T47D (cell line): ENCODE measurements at places on chromosomes 13 and 19.
A peak's percentile ranks its signal among the peaks of the same experiment; 100 is the strongest.

DNA sequence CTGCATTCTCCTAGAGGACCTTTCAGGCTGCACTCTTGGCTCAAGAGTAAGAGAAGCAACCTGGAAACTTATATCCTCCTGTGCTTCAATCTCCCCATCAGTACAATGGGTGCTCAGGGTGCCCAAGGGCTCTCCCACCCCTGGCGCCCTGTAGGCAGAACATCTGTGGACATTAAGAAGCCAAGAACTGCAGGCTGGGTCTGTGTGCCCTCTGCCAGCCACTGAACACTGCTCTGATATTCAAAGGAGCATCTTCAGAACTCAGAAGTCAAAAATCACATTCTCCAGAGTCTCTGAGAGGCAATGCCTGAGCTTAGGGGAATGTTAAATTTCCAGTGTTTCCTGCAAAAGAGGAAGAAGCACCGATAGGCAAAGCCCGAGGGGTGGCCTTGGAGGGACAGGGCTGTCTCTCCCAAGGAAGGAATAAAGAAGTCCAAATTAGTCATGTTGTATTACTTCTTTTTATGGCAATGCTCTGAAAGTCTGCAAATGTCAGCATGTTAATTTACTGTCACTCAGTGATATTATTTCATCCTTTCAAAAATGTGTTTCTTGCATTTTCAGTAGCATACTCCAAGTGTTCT is 88.1 kb downstream of the TSHZ3 start:
- DNase-seq, result no peak

- no peak for DNase-seq
Measured at GRCh38 chr13:44012910-44013757, 133.4 kb downstream of the LACC1 start.

DNA sequence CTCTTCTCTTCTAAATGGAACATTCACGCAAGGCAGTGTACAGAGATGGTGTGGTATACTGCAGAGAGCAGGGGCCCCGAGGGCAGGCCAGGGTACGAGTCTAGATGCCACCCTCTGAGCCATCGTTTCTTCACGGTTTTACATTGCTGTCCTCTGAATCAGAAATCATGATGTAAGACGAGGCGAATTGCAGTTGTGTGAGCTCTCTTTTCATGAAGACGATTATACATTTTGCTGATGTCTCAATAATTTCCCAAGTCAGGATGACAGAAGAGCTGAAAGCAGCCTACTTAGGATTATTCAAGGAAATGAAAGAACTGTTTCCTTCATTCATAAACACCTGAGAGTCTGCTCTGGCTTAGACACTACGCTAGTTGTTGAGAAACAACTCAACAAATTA is 93.8 kb upstream of the RNF113B start:
- DNase-seq, result no peak

DNA sequence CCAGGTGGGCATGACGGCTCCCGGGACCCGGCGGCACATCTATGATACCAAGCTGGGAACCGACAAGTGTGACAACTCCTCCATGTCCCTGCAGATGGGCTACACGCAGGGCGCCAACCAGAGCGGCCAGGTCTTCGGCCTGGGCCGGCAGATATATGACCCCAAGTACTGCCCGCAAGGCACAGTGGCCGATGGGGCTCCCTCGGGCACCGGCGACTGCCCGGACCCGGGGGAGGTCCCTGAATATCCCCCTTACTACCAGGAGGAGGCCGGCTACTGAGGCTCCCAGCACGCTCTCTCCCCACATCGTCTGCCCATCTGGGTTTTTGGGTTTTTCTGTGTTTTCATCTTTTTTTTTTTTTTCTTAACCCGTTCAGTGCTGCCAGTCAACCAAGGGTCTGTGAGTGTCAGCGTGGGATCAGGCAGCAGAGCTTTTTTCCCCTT is 2.3 kb upstream of the ABCA7 start:
- no peak for DNase-seq

- DNase-seq, result no peak
Measured at GRCh38 chr19:33688171-33688992, 66.6 kb downstream of the CHST8 start.

DNA sequence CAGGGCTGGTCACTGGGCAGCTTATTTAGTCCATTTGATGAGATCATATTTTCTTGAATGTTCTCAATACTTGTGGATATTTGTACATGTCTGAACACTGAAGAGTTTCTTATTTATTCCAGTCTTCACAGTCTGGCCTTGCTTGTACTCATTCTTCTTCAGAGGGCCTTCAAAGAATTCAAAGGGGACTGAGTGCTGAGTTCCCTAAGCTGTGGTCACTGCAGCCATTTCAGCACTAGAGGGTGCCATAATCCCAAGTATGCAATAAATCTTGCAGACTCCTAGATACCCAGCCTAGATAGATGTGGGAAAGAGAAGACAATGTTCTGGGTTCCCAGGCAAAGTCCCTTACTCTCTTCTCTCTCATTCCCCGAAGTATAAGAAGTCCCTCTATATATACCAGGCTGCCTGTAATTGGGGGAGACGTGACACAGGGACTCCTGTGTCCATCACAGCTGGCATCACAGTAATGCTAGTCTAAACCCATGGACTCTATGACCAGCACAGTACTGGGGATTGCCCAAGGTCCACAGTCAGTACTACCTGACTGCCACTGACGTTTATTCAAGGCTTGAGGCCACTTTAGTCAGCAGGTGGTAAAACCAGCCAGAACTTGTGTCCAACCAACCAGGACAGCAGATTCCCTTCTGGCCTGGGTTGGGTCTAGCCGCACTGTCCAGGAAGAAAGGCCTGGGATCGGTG is 8.9 kb upstream of the VN1R1 start:
- peak; percentile 76 for DNase-seq

DNA sequence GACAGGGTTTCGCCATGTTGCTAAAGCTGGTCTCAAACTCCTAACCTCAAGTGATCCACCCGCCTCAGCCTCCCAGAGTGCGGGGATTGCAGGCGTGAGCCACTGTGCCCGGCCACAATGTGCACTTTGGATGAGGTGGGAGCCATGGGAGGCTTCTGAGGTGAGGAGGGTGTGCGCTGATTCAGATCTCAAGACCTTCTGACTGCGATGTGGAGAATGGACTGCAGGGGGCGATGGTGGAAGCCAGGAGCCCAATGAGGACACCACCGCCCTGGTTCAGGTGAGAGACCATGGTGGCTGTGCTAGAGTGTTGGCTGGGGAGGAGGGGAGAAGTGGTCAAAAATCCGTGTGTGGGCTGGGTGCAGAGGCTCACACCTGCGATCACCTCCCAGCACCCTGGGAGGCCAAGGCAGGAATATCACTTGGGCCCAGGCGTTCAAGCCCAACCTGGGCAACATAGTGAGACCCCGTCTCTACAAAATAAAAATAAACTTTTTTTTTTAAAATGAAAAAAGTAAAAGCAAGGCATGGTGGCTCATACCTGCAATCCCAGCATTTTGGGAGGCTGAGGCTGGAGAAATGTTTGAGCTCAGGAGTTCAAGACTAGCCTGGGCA is 5.6 kb downstream of the INAFM1 start:
- DNase-seq, result no peak

DNA sequence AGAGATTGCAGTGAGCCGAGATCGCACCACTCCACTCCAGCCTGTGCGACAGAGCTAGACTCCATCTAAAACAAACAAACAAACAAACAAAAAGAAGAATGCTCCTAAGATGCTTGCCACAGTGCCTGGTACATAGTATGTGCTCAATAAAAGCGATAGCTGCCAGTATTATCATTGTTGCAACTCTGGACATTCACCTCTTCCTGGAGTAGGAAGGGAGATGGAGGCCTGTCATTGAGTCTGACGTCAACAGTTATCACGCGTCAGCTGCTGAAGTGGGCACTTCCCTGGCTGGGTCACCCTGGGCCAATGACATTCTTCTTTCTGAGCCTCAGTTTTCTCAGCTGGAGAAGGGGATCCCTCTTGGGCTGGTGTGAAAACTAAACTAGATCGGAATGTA is 4.2 kb upstream of the PLAUR start:
- DNase-seq, result no peak

DNA sequence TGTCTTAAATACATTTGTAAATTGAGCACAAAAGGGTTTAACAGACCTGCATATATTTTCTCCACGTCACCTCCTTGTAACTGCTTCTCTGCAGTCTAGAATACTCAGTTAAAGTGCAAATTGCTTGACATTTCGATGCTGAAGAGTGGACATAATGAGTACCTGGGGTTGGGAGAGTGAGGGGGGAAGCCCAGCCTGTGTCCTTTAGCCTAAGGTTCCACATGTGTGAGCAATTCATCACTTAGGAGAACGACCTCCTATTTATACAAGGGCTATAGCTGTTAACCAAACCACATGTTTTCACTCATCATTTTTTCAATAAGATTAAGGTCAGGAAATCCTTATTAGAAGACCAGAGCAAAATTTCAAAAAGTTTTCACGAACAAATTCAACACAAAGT is 29.5 kb downstream of the PCDH9 start:
- no peak for DNase-seq

GRCh38 chr13:112900226-112900600 is 68.8 kb upstream of the MCF2L start:
- DNase-seq, result no peak

- DNase-seq, result no peak
Measured at GRCh38 chr13:34464011-34464410, 478.1 kb upstream of the NBEA start.

GRCh38 chr13:49569993-49570689 is 15.2 kb downstream of the RCBTB1 start:
- no peak for DNase-seq

- no peak for DNase-seq
Measured at GRCh38 chr13:64480672-64481071, 2749.5 kb downstream of the PCDH9 start.

DNA sequence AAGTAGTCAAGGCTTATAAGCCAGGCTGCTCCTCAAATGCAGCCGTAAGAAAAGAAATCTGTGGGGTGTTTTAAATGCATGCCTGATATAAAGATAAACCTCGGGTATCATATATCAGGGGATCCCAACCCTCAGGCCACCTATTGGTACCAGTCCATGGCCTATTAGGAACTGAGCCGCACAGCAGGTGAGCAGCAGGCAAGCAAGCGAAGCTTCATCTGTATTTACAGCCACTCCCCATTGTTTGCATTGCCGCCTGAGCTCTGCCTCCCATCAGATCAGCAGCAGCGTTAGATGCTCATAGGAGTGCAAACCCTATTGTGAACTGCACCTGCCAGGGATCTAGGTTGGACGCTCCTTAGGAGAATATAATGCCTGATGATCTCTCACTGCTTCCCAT is 233.5 kb upstream of the SERP2 start:
- DNase-seq, result peak; percentile 35

DNA sequence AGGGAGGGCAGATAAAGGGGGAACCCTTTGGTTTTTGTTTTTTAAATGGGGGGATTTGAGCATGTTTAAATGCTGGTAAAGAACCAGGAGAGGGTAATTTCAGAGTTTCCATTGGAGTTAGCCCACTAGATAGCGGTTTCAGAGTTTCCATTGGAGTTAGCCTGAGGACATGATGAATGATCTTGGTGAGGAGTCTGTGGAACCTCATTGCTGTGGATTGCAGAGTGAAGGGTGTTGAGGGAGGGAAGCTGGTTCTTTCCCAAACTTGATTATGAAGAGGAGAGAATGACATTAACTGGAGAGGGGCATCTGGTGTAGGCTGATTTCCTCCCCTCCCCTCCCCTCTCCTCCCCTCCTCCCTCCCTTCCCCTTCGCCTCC is 5.0 kb downstream of the WASF3 start:
- DNase-seq, result no peak

GRCh38 chr19:39916851-39917396 is 17.5 kb downstream of the FCGBP start:
- peak; percentile 26 for DNase-seq

- no peak for DNase-seq
Measured at GRCh38 chr19:34507414-34508067, 26.0 kb downstream of the WTIP start.

DNA sequence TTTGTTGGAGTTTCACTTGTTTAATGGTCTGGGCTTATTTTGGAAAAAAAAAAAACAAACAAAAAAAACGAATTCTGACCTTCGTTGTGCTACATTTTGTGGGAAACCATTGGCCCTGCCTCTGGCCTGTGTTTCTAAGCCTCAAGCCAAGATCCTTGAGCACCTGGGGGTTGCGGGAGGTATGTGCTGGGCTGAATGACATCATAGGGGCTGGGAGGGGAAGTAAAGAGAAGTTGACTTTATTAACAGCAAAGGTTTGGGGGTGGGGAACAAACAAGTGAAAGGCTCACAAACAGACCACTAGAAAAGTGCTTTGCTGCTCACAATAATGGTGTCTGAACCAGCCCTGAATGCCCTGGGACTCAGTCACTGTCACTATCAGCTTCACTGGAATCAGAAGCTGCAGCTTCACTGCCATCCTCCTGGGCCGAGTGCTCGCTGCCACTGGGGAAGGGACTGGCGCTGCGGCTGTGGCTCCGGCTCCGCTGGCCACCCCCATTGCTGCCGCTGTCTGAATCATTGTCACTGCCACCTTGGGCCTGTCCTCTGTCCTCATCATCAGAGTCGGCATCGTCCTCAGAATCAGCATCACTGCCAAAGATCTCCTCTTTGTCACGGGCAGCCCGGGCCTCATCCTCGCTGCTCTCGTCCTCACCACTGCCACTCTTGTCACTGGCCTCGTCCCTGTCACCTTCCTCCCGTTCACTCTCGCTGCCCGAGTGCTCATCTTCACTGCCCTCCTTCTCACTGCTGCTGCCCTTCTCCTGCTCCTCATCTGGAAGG is 5.1 kb downstream of the PAF1 start:
- no peak for DNase-seq

DNA sequence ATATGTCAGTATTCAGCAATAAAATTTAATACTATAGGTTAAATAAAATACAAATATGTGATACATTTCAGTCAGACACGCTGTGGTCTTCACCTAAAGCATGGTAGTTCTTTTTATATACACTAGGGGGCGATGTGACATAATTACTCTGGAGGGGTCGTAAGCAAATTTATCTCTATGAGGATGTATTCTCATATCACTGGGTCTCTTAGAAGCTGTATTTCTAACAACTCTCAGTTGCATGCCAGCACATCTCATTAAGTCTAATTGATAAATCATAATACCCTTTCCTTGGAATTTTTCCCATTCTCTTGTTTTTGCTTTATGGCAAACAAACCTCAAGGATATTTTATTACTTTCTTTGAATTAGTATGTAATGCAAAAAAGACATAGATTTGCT is 3.9 kb upstream of the PCDH17 start:
- DNase-seq, result peak; percentile 44

- DNase-seq, result no peak
Measured at GRCh38 chr13:102018716-102019115, 383.1 kb downstream of the FGF14 start.

GRCh38 chr13:76020421-76020955 is 384.4 kb downstream of the LMO7 start:
- DNase-seq, result no peak
